ENCODE measurements at places on chromosomes 12 and 14. TPM values are rescaled to one million over a fixed set of nuclear protein-coding genes. Genes with fewer than 3 reads are reported as not detected.

Gene KRT71
- total RNA-seq = not detected

Gene KRT2
- not detected for total RNA-seq

Gene ARMH4
- total RNA-seq = 2.8 TPM

Gene MED13L
- total RNA-seq = 194 TPM

Gene CCDC177
- not detected for total RNA-seq

Gene SNRPF
- not detected for total RNA-seq

Gene RTL1
- not detected for total RNA-seq

Gene C1RL
- 48.5 TPM for total RNA-seq

Gene KLRK1
- 4.9 TPM for total RNA-seq

Gene CLBA1
- 3.8 TPM for total RNA-seq

Gene RASSF9
- not detected for total RNA-seq

Gene TAMALIN
- 8.6 TPM for total RNA-seq

Gene CDCA4
- total RNA-seq = 7.5 TPM

Gene CIDEB
- total RNA-seq = 23.9 TPM

Gene TDRD9
- total RNA-seq = 0.79 TPM

Gene CLEC6A
- not detected for total RNA-seq

Gene MMP19
- total RNA-seq = 8.9 TPM

Gene STRN3
- total RNA-seq = 42.3 TPM

Gene KRT85
- not detected for total RNA-seq

Gene MLEC
- total RNA-seq = 75.6 TPM

Gene AMIGO2
- 6.7 TPM for total RNA-seq

Gene FGD4
- 132 TPM for total RNA-seq

Gene KRT6B
- total RNA-seq = not detected

Gene PLEKHA5
- 38.1 TPM for total RNA-seq

Gene RNU4-1
- under 0.01 TPM for total RNA-seq

Gene TEX52
- total RNA-seq = not detected

Gene TRIM9
- total RNA-seq = 18.4 TPM

Gene PCED1B
- 52.0 TPM for total RNA-seq

Gene BTG1
- 28.3 TPM for total RNA-seq

Gene COPS7A
- 34.9 TPM for total RNA-seq

Gene SLC17A8
- total RNA-seq = 8.6 TPM

Gene TUNAR
- total RNA-seq = not detected

Gene KCNJ8
- total RNA-seq = 3.0 TPM

Gene RNU6-7
- total RNA-seq = not detected
